ENCODE measurements at places on chromosomes 3 and 15. TPM values are rescaled to one million over a fixed set of nuclear protein-coding genes. Genes with fewer than 3 reads are reported as not detected.

DNA sequence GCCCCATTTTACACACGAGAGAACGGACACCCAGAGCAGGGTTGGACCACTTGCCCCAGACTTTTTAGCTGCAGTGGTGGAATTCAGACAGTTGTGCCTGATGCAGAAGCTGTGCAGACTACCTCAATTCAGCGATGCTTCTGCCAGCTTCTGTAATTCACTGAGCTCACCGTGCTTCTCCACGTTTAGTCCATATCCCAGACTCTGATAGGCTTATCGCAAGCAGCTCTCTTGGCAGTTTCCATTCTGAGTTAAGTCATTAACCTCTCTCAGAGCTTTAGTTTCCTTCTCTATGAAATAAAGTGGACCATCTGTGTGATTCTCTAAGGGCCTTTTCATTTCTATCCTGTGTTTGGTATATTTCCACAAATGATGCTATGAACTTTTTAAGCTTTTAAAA is 37.1 kb downstream of the ABHD17C start:
- DNase-seq, result no peak

DNA sequence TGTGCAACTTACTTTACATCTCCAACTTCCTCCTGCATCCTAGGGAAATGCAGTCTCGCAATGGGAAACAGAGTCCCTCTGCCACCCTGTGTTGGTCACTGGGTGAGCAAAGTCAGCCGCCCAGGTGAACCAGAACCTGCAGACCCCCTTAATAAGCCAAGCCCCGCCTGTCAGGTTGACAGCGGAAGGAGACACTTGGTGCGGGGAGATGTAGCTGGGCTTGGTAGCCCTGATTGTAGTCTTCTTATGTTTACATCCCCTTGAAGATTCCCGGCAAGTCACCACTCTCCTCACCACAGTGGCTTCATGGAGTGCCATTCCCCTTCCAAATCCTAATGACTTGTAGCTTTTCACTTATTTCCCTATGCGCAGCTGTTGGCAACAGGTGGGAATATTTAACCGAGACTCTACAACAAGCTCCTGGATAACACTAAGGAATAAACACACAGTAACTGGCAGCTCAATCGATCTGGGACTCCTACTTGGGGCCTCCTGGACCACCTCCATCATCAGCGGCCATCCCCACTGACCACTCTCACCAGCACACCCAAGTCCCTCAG is 17.7 kb upstream of the CLSTN2 start:
- DNase-seq, result no peak

- DNase-seq, result no peak
These were observed 40.8 kb upstream of the ATP1B3 start for GRCh38 chr3:141835557-141836229.

DNA sequence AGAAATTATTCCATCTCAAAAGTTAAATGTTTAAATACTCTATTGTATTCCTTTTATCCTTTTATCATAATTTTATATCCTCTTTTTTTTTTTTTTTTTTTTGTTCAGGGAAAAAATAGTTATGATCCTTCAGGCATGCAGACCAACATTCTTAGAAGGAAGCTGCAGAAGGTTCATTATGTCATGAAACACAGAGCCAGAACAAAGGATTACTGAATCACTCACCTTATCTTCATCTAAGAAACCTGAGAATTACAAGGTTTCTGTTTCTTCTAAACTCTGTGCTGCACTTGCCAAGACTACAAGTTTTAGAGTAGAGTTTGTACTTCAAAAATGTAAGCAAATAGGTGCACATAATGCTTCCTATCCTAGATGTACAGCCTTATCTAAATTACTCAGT is 3.3 kb downstream of the PLCH1 start:
- DNase-seq, result no peak

DNA sequence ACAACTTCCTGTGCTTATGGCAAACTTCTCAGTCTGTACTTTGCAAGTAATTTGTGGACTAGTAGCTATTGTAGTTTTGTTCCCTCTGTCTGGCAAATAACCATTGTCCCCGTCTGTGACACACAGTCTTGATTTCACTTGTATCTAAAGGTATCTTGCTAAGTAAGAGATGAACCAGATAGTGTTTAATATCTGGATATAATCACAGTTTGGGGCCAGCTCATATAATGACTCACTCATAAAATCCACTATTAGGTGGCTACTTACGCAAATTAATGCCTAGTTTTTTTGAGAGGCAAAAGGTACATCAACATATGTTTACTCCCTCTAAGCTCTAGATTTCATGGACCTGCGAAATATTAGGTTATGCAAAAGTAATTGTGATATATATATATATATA is 30.4 kb downstream of the VGLL3 start:
- no peak for DNase-seq

Gene PLAAT1
- total RNA-seq, result 2.1 TPM

Gene CACNA1D
- 1.9 TPM for total RNA-seq

DNA sequence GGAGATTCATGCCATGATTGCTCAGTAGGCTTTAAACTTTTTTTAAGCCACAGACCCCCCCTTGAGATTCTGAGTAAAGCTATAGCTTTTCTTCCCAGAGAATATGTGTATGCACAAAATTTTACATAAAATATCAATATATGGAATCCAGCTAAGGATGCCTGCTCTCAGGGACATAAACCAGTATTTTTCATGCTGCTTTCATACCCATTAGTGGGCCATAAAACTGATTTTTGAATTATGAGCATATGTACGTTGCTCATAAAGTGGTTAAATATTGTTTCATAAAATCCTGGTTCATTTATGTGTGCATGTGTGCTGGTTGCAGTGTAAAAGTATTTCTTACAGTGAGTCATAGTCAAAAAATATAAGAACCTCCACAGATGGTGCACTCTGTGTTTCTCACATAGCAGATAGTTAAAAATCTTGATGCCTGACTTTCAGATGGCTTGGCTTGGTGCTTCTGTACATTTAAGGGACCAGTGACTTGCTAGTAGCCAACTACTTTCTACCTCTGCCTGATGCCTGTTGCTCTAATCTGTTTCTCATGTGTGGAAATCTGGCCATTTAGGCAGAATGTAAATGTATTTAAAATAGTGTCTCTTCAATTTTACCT is 71.9 kb downstream of the ARHGEF26 start:
- DNase-seq, result no peak

DNA sequence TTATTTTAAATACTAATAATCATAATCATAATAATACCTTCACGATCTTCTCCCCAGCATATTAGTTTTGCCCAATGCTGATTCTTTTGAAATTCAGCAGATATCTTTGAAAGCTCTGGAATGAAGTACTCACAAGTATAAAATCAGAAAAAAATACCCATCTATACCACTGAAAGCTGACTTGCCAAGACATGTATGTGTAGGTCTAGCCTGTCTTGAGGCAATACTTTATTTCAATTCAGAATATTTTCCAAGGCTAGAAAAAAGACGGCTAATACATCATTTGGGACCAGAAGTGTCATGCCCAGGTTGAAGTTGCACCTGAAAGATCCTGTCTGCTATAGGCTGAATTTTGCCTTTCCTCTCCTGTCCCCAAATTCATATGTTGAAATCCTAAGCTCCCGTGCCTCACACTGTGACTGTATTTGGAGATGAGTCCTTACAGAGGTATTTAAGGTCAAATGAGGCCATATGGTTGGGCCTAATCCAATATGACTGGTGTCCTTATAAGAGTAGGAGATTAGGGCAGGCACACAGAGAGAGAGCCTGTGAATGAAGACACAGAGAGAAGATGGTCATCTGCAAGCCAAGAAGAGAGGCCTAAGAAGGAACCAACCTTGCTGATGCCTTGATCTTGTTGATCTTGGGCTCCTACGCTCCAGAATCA is 255.9 kb upstream of the CMC1 start:
- DNase-seq, result no peak

GRCh38 chr3:156449710-156450574 is 105.0 kb downstream of the SSR3 start:
- no peak for DNase-seq

GRCh38 chr3:56826831-56827722 is 25.3 kb upstream of the ARHGEF3 start:
- no peak for DNase-seq

DNA sequence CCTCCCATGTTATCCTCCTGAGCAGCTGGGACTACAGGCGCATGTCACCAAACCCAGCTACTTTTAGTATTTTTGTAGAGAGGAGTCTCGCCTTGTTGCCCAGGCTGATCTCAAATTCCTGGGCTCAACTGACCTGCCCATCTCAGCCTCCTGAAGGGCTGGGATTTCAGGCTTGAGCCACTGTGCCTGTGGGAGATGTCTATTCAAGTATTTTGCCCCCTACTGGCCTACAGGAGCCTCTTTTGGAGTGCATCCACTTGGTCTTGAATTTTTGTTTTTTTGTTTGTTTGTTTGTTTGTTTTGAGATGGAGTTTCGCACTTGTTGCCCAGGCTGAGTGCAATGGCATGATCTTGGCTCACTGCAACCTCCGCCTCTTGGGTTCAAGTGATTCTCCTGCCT is 3.2 kb upstream of the DHX30 start:
- no peak for DNase-seq

- no peak for DNase-seq
These were observed 58.9 kb downstream of the MECOM start for GRCh38 chr3:169604568-169604967.

GRCh38 chr3:51393564-51393963 is 2.5 kb downstream of the RBM15B start:
- DNase-seq, result no peak

DNA sequence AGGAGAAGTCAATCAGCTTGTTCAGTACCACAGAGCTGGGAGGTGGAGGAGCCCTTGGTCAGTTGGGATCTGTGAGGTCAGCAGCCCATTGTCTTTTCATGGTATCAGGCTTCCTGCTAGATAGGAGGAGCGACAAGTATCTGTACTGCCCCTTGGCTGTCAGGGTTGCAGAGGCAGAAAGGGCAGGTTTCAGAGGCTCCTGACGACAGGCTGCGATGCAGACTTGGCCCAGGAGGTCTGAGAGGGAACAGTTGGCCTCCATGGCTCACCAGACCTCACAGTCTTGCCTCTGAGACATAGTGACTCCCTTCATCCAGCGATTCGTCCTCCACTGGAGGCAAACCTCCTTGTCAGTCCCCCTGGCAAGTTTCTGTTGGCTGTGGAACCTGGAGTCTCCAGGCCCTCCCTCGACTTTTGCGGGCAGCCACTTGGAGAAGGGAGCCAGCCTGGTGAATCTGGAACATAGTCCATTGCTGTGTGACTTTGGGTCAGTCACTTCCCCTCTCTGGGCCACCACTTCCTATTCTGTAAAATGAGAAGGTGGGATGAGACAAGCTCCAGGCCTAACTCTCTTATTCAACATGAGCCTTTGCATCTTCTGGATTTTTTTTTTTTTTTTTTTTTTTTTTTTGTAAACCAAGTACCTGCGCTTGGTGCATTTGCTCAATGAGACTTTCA is 177.9 kb upstream of the TLE3 start:
- DNase-seq, result no peak

DNA sequence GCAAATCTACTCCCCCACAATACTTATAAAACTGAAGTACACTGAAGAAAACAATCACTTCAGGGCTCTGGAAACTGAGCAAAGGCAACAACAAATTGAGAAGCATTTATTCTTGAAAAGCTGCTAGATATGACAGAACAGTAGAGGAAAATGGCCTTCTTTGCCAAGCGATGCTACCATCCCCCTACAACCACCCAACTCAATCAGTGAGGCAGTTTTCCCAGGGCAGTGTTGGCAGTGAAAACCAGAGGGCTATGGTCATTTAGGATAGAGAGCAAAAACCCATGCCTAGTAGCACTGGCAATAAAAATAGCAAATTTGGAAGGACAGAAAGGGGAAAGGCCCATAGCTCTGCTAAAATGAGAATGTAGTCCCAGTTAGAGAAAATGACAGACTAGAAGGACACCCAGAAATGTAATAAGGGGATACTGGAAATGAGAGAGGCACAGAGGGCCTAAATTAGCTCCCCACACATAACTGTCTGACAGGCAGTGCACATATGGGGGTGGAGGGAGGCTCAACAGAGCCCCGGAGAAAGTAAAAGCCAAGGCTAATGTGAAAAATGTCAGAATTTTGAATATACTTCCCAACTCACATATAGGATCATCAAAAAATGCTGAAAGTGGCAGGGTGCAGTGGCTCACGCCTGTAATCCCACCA is 143.5 kb downstream of the GSK3B start:
- DNase-seq, result no peak

DNA sequence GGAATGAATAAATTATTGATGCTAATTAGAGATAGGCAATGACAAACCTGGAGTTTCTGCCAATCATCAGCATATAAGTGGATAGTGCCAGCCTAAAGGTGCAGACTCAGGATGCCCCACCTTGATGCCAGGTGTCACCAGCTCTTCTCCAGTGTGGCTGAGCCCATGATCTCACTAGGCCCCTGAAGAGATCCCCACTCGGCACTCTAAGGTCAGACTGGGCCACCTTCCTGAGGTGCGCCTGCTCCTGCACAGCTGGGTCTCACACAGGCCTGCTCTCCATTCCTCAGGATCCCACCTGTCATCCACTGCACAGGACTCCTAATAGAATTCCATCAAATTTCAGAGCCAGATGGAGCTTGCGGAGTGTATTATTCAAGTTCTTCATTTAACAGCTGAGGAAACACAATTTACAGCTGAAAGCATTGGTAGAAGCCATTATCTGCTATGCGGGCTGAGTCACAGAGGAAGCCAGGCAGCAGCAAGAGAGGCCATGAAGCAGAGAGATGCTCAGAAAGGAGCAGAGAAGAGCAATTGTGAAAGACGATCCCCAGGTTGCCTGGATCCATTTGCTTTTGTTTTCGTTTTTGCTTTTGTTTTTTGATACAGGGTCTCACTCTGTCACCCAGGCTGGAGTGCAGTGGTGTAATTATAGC is 25.1 kb upstream of the FSTL1 start:
- no peak for DNase-seq

Gene GUCA1C
- 0.23 TPM for total RNA-seq

Gene GNAT1
- total RNA-seq, result not detected

DNA sequence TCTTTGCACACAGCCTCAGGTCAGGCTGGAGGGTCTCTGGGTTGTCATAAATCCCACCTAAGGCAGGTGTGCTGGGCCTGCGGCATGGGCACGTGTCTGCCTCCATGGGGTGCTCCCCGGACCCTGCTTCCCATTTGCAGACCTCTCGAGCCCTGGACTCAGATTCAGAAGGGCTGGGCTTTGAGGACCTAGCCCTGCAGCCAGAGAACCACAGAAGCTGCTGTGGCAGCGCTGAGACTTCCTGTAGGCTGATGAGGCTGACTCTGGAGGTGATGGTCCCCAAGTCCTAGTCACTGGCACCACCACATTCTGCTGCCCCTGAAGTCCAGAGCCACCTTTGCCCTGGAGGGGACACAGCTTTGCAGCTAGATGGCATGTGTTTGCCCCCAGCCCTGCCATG is 156.4 kb downstream of the LRRC28 start:
- no peak for DNase-seq

- DNase-seq, result no peak
These were observed 19.2 kb downstream of the GNB4 start for GRCh38 chr3:179432021-179432420.

DNA sequence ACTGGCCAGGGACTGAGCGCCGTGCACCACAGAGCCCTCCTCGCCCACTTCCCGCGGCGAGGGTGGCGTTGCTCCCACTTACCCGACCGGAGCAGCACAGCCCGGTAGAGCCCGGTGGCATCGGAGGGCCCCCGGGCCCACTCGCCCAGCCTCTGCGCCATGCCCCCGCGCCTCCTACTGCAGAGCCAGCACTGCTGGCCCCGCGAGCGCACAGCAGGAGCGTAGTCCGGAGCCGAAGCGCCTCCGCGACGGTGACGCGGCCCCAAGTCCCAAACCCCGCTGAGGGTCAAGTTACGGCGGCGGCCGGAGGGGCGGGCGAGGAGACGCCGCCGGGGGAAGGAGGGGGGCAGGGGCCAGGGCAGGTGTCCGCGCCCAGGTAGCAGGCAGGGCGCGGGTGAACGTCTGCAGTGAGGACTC is 9.6 kb upstream of the FAM107A start:
- no peak for DNase-seq
